COLO829 (cell line): ENCODE measurements at places on chromosomes 4 and X.

DNA sequence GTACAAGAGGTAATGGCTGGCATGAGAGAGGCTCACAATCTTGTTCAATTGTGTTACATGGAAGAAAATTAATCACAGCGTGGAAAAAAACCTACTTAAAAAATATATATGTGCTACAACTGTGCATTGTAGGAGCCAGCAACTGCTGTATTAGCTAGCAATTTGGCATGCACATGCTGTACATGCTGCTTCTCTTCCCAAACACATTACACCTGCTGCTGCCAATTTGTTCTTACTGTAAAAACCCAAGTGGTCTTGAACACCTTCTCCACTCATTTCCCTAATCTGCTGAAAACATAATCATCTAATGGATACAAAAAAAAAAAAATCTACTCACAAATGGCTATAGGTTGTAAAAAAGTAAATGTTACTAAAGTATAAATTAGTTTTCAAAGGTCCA is 264.2 kb downstream of the INPP4B start:
- DNase-seq = no peak

- no peak for DNase-seq
Observed at GRCh38 chr4:15291122-15291521, 136.7 kb upstream of the C1QTNF7 start.

DNA sequence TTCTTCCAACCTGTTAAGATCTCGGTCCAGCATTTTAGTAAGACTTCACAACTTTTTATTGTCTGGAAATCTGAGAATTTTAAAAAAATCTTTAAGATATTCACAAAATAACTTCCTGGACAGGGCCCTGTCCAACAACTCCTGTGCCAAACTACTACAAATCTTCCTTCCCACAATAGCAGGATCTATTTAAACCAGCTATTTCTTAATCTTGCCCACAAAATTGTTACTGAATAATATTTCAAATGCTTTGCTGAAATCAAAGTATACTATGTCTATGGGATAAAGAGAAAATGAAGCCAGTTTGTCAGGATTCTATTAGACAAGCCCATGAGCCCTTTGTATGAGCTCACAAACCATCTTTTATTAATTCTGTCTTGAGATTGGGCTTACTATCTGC is 104.1 kb upstream of the DDIT4L start:
- DNase-seq = no peak

DNA sequence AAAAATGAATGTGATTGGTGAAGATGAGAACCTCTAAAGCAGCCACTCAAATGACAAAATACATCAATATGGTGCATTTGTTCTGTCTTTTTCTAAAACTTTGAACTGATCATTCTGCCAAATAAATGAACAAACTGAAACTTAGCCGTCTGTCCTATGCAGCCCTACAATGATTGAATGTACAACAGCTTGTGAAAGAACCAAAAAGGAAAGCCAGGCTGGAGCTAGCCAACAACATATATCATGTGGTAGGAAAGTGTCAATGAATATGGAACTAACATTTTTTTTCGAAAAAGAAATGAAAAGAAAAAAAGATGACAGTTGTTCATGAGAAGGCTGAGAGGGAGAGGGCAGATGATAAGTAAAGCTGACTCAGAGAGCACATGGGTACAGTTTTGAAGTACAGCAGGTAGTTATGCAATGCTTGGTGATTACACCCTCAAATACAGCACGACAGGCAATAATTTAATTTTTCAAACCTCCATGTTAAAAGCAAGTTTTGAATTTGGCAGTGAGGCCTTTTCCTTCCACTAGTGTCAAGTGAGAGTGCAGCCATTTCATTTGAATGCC is 21.2 kb upstream of the SLC7A11 start:
- no peak for DNase-seq

GRCh38 chr4:29559286-29559685 is 1160.9 kb upstream of the PCDH7 start:
- DNase-seq = no peak

DNA sequence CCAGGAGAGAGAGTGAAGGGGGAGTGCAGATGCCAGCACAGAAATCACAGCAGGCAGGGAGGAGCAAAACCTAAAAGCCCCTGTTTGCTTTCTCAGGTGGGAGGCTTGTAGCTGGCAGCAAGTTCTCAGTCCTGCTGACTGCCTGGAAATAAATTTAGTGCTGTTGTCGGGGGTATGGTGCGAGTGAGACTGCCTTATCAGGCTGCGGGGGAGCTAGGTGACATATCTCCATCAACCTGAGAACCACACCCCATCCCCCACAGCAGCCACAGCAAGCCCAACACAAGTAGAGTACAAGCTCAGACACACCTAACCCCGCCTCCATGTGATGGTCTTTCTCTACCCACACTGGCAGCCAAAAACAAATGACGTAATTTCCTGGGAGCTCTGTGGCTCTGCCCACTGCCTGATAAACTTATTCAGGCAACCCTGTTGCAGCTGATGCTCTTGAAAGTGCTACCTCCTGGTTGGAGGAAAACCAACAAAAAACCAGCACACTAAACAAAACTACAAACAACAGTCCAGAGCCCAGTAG is 953.4 kb upstream of the NDST4 start:
- DNase-seq = no peak

GRCh38 chrX:29926056-29926455 is 289.3 kb upstream of the MAGEB2 start:
- no peak for DNase-seq

DNA sequence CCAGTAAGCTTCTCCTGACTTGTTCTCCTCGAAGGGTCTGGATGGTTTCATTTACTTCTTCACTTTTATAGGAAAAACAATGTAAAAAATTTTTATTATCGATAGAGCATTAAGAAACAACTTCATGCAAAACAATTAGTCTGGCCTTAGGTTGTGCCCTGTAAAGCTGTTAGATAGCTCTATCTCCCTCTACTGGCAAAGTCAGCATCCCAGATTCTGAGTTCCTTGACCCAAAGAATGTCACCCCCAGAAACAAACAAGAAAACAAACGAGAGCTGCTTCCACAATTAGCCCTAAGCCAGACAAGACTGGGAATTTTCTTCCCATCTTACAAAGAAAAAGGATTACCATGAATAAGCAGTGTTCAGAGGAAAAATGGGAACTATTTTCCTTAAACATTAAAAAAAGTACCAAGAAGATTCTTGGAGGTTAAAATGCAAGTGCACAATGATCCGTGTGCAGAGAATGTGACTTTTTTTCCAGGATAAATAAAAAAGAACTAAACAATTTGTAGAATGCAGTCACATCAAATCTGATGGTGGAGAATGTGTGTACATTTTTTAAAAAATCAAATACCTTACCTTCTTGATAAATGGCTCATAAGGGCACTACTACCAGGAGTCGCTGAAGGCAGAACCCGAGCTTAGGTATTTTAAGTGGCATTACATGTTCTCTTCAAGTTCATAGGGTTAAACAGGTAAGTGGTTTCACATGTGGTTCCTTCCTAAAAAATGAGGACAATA is 293.2 kb downstream of the FBXO8 start:
- peak; percentile 54 for DNase-seq

GRCh38 chr4:71867598-71867997 is 83.7 kb upstream of the GC start:
- no peak for DNase-seq

GRCh38 chr4:236028-236427 is 69.2 kb downstream of the ZNF732 start:
- DNase-seq = no peak

- peak; percentile 62 for DNase-seq
Observed at GRCh38 chr4:152408514-152409327, 127.2 kb downstream of the FBXW7 start.

GRCh38 chr4:152831416-152831815 is 51.7 kb downstream of the ARFIP1 start:
- no peak for DNase-seq

DNA sequence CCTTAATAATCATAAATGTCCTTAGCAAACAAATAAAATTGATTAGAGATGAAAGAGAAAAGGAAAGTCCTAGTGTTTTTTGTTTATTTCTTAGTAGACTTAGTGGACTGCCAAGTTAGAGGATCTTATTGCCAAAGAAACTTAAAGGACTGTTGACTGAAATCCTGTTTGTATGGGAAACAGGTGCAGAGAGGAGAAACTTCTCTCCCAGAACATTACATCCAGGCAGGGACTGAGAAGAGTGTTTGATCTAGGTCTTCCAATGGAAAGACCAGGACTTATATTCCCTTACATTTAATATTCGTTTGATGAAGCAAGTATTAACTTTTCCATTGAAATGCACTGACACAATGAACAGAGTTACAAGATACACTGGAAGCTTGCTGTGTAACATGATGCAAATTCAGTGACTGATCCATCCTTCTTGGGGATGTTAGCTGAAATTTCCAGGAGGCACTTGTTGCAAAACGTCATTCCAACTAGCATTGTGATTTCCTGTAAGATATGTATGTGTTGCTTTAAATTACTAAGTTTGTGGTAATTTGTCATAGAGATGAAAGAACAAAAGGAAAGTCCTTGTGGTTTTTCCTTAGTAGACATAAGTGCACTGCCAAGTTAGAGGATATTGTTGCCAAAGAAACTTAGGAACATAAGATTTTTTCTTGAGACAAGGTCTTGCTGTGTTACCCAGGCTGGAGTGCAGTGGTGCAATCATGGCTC is 505.6 kb downstream of the STIM2 start:
- DNase-seq = no peak
